ENCODE measurements at places on chromosomes 5 and 9.

GRCh38 chr5:159331093-159331973, 1.0 kb upstream of the IL12B start:
- DNase-seq = peak; percentile 45

- DNase-seq = no peak
These were observed 1.9 kb upstream of the SNX18 start for GRCh38 chr5:54515634-54516033.

GRCh38 chr5:96113170-96113939, 151.7 kb upstream of the ELL2 start:
- DNase-seq = peak; percentile 33

GRCh38 chr9:88593537-88594185, 58.7 kb downstream of the NXNL2 start:
- DNase-seq = peak; percentile 75

DNA sequence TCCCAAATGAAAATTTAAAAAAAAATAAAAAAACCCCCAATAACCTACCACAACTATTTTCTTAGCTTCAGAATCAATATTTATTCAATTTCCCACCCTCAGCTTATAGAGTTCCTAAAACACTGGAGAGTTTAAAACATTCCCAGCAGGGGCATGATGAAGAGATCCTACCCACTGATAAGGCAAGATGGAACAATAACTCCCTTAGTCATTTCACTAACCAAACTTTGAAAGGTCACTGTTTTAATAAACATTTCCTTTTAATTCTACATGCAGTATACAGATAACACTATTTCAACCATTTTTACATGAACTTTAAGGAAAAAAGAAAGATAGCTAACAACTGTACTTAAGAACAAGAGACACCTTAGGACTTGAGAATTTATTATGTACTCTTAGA, 34.9 kb upstream of the ACOT12 start:
- no peak for DNase-seq

DNA sequence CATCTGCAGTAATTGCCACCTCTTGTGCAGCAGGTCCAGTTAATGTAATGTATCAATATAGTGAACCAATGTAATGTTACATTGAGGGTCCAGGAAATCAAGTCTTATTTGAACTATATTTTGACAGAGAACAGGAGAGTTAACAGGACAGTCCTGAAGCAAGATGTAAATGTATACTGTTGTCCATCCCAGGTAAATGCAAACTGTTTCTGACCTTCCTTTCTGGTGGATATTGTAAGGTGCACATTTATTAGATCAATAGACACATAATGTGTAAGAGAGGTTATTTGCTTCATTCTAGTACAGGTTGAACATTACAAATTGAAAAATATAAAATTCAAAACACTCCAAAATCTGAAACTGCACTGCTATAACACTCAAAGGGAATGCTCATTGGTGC, 23.4 kb upstream of the FBXW11 start:
- no peak for DNase-seq

- no peak for DNase-seq
These were observed 202.5 kb upstream of the NMUR2 start for GRCh38 chr5:152607401-152608160.

- DNase-seq = peak; percentile 52
These were observed 259.6 kb downstream of the EPB41L4A start for GRCh38 chr5:112159435-112159834.

GRCh38 chr9:123823194-123823947, 106.6 kb downstream of the DENND1A start:
- no peak for DNase-seq

DNA sequence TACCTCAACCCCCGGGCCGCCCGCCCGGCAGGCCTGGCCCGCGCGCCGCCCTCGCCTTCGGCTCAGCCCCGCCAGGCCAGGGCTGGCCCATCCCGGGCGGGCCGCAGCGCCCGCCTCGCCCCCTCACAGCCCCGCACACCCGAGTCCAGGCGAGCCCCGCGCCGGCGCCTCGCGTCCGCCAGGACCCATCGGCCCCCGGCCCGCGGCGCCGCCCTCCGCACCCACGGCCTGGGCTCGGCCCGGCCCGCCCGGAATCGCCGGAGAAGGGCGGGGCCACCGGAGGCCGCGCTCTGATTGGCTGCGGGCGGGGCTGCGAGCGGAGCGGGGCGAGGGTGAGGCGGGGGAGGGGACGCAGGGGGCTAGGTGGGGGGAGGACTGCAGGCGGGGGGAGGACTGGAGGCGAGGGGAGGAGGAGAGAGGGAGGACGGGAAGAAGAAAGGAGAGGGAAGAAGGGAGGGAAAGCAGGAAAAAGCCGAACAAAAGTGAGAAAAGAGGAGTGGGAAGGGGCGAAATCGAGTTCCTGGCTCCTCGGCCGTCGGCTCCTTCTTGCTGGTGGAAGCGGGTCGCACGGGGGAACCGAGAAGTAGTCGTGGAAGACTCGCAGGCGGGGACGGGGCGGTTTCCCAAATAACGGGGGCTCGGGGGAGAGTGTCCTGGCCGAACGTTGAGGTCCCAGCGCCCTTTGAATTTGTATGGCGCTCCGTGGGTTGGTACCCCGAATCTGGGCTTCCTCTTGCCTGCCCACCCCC, 472 bp upstream of the UBTD2 start:
- DNase-seq = peak; percentile 66

DNA sequence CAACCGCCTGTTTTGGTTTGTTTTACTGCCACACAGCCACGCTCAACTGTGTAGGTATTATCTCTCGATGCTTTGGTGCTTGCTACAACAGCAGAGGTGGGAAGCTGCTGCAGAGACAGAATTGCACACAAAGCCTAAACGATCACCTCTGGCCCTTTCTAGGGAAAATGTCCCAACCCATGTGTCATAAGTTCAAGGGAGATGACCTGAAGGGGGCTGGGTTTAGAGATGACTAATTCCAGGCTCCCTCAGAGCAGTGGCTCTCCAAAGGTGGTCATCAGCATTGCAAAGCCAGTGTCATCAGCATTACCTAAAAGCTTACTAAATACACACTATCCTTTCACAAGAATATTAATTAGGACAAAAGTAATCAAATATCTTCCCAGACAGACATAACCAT, 10.9 kb downstream of the ZNF622 start:
- peak; percentile 84 for DNase-seq

DNA sequence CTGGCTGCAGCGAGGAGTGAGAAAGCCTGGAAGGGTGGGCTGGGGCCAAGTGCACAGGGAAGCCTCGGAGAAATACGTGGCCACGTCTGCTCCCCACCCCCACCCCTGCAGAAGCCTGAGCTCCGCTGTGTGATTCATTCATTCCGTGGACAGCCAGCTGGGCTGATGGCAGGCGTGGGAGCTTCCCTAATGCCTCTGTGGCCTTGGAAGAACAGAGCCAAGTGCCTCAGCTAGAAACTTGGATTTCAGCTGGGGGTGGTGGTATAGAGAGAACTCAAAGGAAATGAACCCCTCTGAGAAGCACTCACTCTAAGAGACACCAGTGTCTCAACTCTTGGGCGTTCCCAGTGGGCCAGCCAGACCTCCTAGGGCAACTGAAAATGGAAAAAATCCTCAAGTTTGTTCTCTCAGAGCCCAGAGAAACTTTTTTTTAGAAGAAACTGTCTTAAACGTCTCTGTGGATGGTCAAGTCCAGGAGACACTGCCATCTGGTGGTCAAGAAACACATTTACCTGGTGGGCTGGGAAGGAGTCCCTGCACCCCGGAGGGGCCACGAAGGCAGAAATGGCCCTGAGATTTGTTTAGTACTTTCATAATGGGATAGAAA, 18.0 kb downstream of the ATOX1 start:
- peak; percentile 96 for DNase-seq

DNA sequence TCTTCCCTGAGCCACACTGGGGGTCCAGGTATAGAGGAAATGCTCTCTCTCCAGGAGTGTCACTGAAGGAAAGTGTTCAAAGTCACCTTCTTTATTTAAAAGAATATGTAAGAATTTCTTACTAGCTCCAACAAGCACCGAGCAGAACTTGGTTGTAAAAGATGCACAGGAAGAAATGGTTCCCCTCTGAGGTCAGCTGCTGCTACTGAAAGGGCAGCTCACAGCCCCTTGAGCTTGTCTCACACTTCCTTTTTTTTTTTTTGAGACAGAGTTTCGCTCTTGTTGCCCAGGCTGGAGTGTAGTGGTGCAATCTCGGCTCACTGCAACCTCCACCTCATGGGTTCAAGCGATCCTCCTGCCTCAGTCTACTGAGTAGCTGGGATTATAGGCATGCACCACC, 77.2 kb downstream of the PRRT1B start:
- DNase-seq = no peak

DNA sequence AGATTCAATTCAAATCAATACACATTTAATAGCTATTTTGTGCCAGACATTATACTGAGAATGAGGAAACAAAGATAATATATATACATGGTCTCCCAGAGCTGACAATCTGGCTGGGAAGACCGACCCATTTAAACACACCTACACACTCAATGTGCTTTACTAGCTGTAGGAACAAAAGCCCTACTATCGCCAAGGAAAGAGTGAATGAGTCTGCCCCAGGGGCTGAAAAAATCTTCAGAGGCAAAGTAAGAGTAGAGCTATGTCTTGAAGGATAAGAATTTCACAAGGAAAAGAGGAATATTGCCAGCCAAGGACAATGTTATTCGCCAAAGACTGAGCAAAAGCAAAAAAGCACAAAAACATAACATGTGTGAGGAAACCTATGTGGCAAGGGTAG, 6.6 kb downstream of the PFDN1 start:
- no peak for DNase-seq

DNA sequence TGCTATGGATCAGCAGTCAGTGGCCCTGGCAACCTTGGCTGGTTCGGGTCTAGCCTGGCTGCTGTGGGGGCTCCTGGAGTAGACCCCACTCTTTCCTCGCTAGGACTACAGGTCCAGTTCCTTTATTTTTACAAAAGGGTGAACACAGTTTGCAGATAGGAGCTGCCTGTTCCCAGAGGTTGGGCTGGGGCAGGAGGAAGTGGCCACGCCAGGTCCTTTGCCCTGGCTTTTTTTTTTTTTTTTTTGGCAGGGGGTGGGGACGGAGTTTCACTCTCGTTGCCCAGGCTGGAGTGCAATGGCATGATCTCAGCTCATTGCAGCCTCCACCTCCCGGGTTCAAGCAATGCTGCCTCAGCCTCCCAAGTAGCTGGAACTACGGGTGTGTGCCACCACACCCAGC, 7.9 kb downstream of the SLC2A6 start:
- no peak for DNase-seq

GRCh38 chr5:131589510-131590348, 45.3 kb downstream of the RAPGEF6 start:
- peak; percentile 67 for DNase-seq

- peak; percentile 23 for DNase-seq
These were observed 223.5 kb upstream of the TNC start for GRCh38 chr9:115341426-115341825.

DNA sequence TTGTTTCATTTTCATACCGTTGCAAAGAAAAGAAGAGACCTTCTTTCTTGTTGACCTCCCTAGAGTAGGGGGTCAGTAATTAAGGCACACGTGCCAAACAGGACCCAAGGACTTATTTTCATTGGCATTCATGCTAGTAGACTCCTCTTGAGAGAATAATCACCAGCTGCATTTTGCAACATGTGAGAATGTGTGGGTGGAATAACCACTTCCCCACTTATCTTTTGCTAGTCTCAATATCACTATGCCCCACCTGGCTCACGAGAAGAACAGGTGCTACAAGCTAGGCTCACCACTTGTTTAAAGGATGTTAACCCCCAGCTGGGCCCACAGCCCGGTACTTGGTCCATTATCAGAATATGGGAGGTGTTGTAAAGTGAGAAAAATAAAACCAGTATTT, 460.7 kb upstream of the MEF2C start:
- DNase-seq = peak; percentile 19

DNA sequence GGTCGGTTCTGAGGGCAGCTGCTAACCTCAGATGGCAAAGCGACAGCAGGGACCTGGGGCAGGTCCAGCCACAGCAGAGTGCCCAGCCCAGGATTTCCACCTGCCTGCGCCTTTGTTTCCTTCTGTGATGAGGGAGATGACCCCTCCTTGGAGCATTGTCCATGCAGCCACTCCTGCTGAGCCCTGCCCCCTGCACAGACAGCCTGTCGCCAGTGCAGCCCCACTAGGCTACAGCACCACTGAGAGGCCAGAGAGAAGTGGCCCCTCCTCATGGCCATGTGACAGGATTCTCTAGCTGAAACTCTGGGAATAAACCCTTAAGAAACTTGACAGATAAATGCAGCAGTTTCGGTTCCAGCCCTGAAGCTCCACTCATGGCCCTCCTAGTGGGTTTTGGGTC, 10.5 kb upstream of the MRNIP start:
- DNase-seq = no peak

DNA sequence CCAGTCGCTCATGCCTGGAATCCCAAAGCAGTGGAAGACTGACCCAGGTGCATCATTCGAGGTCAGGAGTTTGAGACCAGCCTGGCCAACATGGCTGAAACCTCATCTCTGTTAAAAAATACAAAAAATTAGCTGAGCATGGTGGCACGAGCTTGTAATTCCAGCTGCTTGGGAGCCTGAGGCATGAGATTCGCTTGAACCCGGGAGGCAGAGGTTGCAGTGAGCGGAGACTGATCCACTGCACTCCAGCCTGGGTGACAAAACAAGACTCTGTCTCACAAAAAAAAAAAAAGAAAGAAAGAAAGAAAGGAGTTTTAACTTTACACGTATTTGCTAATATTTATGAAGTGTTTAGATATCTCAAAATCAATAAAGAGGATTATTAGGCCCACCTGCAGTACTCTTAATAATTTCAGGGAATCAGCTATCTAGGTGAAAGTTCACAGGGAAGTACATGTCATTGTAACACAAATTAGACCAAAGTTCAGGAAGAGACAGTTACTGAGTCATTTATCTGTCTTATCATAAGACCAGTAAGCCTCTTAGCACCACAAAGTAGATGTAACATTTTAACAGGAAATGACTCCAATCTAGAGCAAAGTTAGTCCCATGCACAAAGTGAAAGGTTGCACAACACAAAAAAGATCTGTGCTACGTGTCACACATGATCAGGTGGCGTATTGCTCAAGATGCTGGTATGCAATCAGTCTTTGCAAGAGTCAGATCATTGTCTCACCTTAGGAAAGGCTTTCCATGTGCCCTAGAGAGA, 34.1 kb upstream of the PLIN2 start:
- peak; percentile 99 for DNase-seq

DNA sequence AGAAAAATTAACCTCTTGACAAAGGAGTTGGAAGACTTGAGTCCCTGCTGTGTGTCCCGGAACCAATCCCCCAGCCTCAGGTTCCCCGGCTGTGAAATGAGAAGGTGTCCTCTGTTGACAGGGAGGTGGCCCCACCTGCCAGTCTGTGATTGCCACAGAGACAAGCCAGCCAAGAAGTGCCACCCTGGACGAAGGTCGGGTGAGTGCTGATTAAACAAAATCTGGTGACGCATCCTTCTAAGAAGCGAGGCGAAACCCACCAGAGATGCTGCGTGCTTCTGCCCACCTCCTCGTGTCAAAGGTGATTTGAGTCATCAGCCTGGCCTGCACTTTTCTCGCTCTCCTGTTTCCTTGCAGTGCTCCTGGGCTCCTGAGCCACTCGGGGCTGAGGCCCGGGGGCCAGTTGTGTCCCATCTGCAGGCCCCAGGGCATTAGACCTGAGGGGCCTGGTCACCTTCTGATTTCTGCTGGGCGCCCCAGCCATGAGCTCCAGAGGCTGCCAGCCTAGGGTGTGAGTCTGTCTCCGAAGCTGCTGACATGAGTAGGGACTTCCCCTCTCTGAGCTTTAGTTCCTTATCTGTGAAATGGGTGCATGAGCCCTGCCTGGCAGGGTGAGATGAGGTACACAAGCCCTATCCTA, 28.7 kb downstream of the NEK6 start:
- DNase-seq = peak; percentile 88

GRCh38 chr5:72006361-72006760, 100.9 kb upstream of the MAP1B start:
- no peak for DNase-seq

Data from fibroblast of mammary gland (primary cell).